Muscle of leg (tissue), 16 donors: ENCODE measurements at places on chromosomes 5 and 9.

- no peak for DNase-seq
Measured at GRCh38 chr5:40480392-40480791, 199.3 kb upstream of the PTGER4 start.

DNA sequence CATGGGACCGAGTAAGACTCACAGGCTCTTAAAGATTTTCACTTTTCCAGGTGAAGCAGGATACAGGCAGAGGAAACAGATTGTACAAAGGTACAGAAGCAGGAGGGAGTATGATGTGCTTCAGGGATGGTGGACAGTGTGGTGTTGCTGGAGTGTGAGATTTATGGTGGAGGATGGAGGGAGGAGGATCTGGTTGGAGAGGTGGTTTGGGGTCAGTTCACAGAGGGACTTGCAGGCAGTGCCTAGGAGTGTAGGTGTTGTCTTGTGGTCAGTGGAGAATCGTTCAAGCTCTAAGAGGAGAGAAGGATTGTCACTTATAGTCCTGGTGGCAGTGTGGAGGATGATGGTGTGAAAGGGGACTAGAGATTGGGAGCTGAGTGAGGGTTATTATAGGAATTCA, 11.8 kb downstream of the RALGPS1 start:
- DNase-seq = no peak

GRCh38 chr9:12697719-12698118, 4.5 kb downstream of the TYRP1 start:
- DNase-seq = no peak

GRCh38 chr9:88653406-88653805, 118.4 kb downstream of the NXNL2 start:
- DNase-seq = peak; percentile 44

GRCh38 chr9:128374221-128374675, 3.1 kb downstream of the URM1 start:
- DNase-seq = no peak

GRCh38 chr5:97363577-97363976, 180.5 kb upstream of the RIOK2 start:
- DNase-seq = no peak

GRCh38 chr9:128191406-128192046, at the start of gene CIZ1:
CIZ1 (minus strand) TSS chr9:128191572; CDS start chr9:128190857, 715 bp downstream.
- peak; percentile 92 for DNase-seq

DNA sequence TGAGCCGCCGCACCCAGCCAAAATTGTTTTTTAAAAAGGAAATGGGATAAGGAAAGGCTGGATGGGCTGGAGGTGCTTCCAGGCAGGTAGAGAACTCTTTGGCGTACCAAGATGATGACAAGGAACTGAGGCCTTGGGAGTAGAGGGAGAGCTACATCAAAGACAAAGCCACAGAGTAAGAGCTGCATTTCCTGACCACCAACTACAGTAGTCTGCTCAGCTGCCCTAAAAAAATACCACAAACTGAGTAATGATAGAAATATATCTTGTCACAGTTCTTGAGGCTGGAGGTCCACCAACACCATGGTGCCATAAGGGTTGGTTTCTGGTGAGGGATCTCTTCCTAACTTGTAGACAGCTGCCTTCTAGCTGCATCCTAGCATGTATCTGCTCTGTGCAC, 8.2 kb downstream of the OR1K1 start:
- no peak for DNase-seq

GRCh38 chr5:103259705-103260355, 1.3 kb downstream of the MACIR start:
- peak; percentile 55 for DNase-seq

GRCh38 chr9:72864327-72864726, 88.5 kb downstream of the ALDH1A1 start:
- DNase-seq = peak; percentile 56

- DNase-seq = no peak
Measured at GRCh38 chr9:119794836-119795235, 425.6 kb upstream of the BRINP1 start.

DNA sequence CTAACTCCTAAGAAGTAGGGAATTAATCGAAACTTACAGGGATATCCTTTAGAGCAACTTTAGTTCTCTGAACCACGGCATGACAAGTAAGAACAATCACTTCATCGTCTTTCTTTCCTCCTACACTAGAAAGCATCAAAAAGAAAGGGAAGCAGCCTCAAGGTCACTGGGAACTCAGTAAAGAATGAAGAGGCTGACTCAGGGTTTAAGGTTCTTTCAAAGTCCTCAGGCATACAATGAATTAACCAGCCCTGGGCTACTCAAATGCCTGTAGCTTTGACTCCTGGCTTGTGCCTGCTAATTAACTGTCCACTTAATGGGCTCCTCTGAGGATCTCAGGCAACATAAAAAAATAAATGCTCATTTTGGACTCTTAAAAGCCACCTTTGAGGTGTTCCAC, 102.0 kb downstream of the TRIM32 start:
- DNase-seq = no peak

- peak; percentile 77 for DNase-seq
Measured at GRCh38 chr5:58891086-58891970, 308.5 kb downstream of the RAB3C start.

DNA sequence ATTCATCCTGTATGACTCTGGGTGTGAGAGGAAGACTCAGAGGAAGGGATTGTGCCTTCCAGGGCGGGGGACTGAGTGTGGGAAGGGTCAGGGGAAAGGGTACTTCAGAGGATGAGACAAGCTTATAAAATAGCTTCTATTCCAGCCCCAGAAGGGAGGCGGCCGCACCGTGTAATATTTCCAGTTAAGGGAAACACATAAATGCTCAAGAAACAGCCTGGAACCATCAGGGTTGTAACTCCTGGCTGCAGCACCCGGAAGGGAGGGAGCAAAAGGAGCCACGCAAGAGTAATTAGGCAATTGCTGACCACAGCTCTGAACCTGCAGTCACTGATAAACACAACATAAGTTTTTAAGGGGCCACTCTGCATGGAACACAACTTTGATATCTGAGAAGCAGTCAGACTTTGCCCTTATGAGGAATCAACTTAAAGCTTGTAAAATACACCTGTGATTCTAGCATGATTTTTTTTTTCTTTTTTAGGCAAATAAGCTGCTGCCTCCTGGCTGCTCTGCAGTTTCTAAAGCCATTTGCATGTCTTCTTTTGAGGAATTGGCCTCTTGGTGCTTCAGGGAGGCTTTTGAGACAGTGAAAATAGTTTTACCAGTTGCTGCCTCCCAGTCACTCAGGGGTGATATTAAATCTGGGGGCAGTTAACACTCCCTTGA, 382.7 kb downstream of the ENC1 start:
- DNase-seq = peak; percentile 90

DNA sequence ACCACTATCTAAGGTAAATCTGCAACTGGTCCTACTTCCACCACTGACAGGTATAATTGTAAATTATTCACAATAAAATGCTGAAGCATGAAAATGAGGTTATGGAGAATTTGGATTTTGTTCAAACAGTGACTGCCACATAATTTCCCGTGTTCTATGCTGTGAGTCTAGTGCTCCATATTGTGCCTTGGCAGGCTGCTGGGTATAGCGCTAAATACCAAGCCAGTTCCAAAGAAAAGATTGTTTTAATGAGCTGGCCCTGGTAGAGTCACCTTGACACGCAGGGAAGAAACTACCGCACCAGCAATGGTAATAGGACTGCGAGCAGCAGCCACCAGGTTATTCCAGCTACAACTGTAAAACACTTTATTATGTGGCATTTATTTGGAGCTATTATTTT, 30.4 kb downstream of the PSMB7 start:
- no peak for DNase-seq

DNA sequence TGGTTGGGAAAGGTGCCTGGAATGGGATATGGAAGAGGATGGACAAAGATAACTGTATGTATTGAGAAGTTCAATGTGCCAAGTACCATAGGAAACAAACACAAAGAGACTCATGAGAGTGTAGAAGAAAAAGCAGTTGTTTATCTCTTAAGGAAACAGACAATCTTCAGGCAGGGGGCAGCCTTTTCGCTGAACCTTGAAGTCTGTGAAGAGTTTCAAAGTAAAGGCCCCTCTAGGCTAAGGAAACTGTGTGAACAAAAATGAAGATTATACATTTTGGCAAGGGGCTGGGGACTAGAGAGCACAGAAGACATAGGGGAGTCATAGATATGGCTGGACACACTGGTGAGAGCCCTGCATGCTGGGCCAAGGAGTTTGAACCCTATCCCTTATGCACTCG, 27.5 kb upstream of the FRMPD1 start:
- no peak for DNase-seq

GRCh38 chr5:14184725-14185124, 41.6 kb downstream of the TRIO start:
- DNase-seq = no peak

DNA sequence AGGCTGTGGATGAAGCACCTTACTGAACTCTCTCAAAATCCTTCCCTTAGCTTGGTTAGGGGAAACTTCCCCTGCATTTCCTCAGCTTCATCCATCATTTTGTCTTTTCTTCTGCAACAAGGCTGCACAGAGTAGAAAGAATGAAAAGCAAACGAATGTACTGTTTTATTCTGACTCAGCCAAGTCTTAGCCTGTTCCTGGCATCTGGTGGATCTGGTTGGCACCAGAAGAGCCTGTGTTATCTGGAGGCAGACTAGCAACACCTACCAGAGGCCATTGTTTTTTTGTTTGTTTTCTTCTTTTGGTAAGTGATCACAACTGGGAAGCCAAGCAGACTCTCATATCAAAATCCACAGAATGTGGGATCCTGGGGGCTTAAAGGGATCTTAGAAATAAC, 200.7 kb downstream of the FANCC start:
- no peak for DNase-seq

GRCh38 chr5:56557198-56557597, 258.2 kb upstream of the MAP3K1 start:
- no peak for DNase-seq

DNA sequence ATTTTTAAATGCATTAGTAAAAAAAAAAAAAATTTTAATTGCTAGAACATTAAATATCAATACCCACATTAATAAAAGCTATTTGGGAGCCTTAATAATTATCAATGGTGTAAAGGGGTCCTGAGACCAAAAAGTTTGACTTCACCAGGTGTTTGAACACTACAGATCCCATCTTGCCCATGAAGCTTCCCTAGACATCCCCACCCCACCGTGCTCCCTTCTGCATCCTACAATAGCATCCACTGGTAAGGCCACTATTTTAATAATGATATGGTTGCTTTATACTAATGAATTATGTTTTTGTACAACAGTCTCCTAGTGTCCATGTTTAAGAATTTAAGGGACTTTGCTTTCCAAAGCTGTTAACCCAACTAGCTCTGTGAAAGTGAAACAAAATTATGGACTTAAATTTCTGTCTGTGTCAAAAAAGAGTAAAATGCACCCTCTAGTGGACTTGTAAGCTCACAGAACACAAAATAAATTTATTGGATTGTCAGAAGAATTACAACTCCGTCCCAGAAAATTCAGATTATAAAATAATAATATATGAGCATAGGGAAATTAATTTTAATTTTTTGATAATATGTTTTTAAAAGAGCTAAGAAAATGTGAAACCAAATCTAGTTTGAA, 76.0 kb downstream of the ARL15 start:
- DNase-seq = peak; percentile 64

- peak; percentile 33 for DNase-seq
Measured at GRCh38 chr5:1479581-1480188, 34.4 kb upstream of the SLC6A3 start.

DNA sequence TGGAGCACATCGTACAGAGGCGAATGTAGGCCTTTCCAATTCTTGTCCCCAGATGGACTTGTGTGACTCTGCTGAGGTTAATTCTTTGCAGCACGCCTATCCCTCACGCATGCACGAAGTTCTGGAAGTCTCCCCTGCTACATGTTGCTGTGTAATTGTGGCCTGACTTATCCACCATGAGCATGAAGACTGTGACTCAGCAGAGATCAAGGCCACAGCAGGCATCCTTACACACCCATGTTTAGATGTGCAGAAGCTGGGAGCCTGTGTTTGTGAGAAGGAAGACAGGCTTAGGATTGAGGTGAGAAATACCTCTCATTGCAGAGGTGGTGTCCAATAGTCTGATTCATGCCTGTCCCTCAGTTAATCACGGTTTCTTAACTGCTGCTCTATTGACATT, 135.6 kb downstream of the ICE1 start:
- DNase-seq = no peak
